Fibroblast of skin of abdomen (primary cell): ENCODE measurements at places on chromosomes 11 and 22.
A peak's percentile ranks its signal among the peaks of the same experiment; 100 is the strongest.

DNA sequence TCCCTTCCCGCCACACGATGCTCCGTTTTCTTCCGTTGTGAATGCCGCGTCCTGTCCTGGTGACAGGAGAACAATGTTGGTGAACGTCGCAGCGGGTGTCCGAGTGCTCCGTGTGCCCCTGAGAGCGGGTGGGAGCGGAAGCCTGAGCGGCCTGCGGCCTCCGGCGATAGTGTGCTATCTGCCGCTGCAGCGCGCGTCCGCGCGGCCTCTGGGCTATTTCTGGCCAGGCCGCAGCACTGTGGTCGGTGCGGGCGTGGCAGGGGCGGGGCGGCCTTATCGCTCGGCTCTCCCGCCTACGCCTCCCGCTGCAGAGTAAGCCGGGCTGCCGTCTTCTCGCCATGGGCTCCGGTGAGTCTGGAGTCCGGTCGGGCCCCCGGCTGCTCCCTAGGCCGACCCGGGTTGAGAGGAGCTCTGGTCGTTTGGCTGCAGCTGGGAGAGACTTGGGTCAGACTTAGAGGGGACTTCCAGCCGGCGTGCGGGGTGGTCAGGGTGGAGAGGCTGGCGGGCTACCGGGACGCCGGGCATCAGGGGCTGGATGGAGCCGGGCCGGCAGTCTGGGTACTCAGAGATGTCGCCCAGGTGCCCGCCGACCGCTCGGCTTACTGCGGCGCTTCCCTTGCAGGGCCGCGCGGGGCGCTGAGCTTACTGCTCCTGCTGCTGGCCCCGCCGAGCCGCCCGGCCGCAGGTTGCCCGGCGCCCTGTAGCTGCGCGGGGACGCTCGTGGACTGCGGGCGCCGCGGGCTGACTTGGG is at the start of gene GP1BB:
GP1BB (plus strand) TSS at position 308 of the 751 bp plus-strand sequence; CDS start at position 339, 31 bp downstream.
- DNase-seq = no peak

GRCh38 chr11:130979386-130979972 is 63.2 kb upstream of the SNX19 start:
- peak; percentile 22 for DNase-seq

DNA sequence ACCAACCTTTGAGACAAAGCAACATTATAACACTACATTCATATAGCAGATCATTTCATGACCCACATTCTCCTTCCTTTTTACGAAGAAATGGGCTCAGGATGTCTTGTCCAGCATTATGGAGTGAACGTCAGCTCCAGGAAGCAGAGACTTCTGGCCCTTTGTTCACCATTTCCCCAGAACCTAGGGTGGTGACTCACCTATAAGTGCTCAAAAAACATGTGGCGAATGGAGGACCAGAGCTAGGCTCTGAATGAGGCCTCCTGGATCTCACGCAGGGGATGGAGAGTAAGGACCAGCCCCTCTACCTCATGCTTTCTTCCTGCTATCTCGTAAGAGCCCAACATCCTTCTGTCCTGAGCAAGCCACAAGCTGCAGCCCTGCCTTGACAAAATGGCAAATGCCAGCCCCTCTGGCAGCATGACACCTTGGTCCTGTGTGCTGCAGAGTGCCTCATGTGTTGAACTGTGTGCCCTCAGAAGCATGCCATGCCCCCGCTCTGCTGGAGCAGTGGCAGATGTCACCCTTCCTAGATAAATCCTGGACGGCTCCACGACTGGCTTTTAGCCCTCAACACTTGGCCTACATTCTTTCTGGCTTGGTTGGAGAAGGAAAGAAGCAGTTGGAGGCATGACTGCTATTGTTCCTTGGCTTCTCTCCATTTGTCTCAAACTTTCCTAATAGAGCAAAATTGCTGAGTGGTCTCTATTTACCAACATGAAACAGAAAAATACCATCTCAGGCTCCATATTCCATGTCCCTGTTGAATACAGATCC is 6.5 kb upstream of the ST3GAL4 start:
- DNase-seq = no peak

- no peak for DNase-seq
Measured at GRCh38 chr11:86591631-86592030, 80.8 kb downstream of the ME3 start.

DNA sequence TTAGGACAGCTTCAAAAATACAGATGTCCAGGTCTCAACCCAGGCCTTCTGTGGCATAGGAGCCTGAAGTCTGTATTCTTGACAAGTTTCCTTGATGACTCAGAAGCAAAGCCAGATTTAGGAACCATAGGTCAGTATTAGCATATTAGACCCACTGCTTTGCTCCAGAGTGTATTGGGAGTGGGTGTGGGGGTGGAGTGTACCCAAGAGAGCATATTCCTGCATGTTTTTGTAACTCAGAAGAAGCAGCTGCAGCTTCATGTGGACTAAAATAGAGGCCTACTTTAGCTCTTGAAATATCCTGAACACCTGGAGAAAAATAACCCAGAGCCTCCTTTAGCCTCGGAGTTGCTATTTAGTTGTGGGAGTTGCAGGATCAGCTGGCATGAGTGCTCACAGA is 106.7 kb downstream of the CCDC81 start:
- DNase-seq = no peak

DNA sequence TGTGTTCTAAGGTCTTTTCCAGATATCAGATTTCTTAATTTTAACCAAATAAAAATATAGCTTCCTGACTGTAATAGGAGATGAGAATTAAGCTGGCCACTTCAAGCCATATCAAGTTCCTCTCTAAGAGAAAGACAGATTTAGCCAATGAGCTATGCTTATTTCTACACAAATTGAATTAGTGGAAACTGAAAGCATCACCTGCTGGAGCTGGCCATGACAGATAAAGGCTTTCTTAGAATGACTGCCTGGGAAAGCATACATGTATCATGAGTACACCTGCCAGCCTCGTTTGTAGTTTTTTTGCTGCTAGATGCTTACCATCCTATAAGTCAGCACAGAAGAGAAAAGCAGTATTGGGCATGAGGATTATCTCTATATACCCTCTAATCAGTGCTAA is 53.5 kb upstream of the DBX1 start:
- DNase-seq = no peak

DNA sequence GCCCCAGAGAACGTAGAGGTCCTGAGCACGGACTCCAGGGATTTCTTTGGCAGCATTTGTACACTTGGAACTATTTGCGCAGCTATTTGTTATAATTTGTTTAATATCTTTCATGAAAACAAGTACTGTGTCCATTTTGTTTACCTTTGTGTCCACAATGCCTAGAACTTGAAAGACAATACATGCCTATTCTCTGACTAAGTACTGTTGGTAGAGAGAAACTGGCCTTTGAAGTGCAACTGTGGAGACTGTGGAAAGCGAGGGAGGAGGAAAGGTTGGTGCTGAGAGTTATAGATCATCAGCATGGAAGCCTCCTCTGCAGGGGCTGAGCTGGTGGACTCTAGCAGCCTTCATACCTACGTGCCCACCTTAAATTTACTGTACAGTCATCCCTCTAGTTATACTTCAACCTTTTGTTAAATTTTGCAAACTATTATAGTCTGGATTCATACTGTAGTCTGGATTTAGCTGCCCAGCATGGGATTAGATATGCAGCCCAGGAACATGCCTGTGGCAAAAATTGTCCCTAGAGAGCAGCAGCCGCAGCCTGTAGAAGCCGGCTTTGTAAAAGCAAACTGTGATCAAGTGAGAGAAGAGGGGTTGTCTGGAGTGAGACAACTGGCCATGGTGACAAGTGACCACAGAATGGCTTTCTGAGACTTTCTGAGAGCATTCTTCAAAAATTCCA is 24.2 kb upstream of the YAP1 start:
- no peak for DNase-seq

GRCh38 chr22:50271519-50271970 is 1.4 kb upstream of the MAPK11 start:
- DNase-seq = peak; percentile 58

DNA sequence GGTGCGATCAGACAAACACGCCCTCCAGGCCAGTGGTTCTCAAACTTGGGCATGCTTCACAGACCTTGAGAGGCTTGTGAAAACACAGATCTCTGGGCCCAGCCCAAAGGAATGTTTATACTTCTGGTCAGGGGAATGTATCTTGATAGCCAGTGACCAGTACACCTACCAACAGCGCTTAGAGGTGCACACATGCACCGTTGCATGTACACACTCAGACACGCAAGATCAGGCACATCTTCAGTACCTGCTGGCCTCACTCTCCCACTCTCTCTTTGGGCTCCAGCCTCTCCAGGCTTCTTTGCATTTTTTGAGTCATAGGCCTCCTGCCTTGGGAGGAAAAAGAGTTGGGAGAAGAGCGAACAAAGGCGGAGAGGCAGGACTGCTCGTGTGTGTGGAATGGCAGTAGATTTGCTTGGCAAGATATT is 11.7 kb upstream of the FXYD6 start:
- DNase-seq = no peak

- peak; percentile 69 for DNase-seq
Measured at GRCh38 chr11:80856066-80856465, 1415.2 kb upstream of the TENM4 start.

GRCh38 chr11:14902650-14903350 is 10.8 kb upstream of the CYP2R1 start:
- peak; percentile 78 for DNase-seq

DNA sequence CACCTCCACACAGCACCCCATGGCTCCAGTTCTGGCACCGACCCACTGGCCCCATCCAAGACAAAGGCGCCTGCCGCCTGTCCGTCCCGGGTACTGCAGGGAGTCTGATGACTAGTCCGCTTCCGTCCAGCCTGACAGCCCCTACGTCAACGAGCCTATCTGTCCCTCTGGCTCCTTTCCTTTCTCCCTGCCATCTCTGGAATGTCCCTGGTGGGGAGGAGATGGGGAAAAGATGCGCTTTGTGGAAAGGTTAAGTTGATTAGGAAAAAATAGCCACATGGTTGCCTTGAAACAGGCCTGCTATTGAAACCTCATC is 10.4 kb downstream of the PDGFB start:
- peak; percentile 26 for DNase-seq

DNA sequence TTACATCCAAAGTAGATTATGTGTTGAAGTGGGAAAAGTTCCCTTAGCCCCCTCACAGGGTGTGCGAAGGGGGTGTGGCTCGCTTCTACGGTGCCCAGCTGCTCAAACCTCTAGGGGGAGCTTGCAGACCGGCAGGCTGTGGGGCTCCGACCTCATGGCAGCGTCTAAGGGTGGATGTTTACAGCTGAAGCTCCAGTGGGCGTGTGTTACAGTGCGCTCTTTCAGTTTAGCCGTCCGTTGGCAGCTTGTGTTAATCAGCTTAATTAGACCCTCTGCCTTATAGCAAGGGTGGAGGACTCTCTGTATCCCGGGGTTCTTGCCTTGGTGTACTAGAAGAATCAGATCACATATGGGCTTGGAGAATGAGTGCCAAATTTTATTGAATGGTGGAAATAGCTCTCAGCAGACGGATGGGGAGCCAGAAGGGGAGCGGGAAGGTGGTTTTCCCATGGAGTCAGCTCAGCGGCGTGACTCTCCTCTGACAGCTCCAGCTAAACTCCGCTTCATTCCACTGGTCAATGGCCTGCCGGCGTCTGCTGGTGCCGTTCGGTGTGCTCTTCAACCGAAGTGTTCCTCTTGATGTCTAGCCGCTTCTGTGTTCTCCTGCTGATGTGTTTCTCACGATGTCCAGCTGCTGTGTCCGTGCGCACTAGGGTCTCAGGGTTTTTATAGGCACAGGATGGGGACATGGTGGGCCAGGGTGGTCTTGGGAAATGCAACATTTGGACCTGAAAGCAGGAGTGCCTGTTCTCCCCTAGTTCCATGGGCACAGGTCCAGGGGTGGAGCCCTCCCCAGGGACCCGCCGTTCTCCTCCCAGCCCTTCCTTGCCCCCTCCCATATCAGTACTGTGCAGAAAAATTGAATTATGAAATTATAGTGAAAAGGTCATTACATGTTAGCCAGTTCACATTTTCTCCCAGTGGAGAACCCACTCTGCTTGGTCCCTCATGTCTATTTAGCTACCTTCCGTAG is 28.6 kb upstream of the OR10G7 start:
- peak; percentile 57 for DNase-seq

DNA sequence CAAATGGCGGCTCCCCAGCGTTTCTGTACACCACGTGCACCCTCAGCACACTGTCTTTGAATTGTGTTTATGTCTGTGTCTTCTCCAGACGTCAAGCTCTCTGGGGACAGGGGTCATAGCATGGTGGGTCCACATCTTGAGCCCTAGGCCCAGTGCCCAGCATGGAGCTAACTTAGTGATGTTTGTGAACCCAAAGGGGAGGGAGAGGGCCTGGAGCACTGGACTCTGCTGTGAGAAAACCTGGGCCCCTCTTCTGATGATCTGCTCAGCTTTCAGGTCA is 4.3 kb downstream of the MRGPRG start:
- DNase-seq = no peak

GRCh38 chr11:58028687-58029411 is 1.9 kb upstream of the OR6Q1 start:
- peak; percentile 12 for DNase-seq

GRCh38 chr11:120613264-120614226 is 102.0 kb downstream of the GRIK4 start:
- no peak for DNase-seq

- DNase-seq = no peak
Measured at GRCh38 chr11:63560506-63561180, 2.5 kb downstream of the PLAAT2 start.

DNA sequence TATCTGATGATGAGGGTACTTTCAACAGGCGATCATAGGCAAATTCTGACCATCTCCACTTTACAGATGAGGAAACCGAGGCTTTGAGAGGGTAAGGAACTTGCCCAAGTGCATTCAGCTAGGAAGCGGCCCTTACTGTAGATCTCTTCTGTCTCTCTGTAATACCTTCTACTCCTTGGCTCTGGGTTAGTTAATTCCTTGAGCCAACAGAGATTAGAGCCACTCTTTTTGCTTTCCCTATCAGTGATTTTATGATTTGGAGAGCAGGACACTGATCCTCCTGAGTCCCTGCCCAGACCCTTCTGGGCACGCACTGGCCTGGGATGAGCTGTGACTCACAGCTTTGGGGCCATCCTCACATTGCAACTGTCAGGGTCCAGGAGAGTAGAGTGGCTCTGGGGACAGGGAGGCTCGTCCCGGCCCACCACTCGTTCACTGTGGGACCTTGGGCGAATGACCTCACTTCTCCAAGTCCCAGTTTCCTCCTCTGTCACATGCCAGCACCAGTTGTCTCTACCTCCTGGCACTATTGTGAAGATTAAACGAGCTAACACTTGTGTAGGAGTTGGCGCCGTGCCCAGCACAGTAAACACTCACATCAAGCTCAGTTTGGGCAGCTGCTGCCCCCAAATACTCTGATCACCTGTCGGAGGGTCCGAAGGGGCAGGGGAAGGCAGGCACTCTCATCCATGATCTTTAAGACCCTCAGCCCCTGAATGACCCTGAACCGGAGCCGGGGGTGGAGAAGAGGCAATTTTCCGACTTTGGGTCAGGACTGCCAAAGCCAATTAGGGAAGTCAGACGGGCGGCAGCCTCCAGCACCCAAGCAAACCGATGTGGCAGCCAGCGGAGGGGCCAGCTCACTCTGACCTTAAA is 235.0 kb downstream of the MIAT start:
- no peak for DNase-seq

GRCh38 chr11:31887180-31887579 is 76.1 kb upstream of the PAX6 start:
- no peak for DNase-seq

DNA sequence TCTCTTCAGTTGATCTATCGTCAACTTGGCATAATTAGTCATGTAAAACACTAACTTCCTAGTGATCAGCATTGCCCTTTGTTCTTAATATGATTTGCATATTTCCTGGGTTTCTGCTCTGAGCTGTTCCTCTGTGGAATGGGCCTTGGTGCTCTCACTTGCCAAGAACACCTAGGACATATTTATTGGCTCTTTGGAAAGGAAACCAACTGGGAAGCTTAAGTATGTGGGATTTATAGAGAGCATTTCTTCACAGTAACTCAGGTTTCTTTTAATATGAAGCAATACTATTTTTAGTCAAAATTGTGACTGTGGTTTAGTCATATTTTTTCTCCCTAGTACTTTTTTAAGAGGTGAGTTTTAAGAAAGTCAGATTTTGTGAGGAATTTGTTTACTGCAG is 28.8 kb downstream of the FAT3 start:
- DNase-seq = peak; percentile 33
